NCI-H1436 (cell line): ENCODE measurements at places on chromosomes 12 and 14.

- DNase-seq, result peak; percentile 20
Observed at GRCh38 chr12:46303039-46303666, 34.3 kb upstream of the SLC38A1 start.

GRCh38 chr14:87944987-87945604 lies 47.9 kb downstream of the GALC start:
- peak; percentile 17 for DNase-seq

- DNase-seq, result no peak
Observed at GRCh38 chr14:95522116-95522515, 5.7 kb upstream of the SYNE3 start.

GRCh38 chr14:80981673-80982072 lies 26.3 kb downstream of the TSHR start:
- DNase-seq, result no peak

DNA sequence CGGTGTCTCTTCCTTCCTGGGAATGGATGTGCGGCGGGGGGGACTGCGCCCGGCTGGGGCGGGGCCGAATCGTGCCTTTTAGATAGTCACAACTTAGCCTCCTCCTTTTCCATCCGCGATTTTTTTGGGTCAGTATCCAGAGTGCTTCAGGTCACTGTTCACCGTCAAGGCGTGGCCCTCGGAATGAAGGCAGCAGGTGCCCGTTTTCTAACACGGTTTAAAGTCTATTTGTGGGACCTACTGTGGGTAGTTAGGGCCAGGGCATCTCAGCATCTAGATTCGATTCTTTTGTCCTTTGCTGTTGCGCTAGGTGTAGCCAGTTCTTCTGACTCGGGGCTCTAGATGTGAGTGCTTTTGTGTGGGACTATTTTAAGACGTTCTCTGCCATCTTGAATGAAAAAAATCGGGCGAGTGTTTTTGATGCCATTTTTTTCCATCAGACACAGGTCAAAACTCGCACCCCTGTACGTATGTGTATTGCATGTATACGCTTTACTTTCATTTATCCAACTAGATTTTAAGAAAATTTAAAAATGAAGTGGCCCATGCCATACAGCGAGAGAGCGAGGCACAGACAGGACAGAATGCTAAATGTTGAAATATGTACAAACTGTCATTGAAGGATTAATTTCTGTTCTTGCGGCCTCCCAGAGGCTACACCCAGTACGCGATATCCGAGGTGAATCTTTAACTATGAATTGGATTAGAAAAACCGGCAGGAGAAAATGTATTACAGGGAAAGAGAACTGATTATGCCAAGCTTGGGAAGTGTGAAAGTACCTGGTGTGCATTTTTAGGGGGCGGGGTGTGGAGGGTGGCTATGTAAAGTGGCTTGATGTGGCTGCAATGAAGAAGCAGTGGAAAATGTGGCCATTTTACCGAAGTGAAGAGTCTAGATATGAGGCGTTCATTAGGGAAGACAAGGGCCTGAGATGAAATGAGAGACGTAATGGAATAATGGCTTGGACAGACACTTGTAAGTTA lies 835 bp downstream of the VEZT start:
- DNase-seq, result peak; percentile 54

DNA sequence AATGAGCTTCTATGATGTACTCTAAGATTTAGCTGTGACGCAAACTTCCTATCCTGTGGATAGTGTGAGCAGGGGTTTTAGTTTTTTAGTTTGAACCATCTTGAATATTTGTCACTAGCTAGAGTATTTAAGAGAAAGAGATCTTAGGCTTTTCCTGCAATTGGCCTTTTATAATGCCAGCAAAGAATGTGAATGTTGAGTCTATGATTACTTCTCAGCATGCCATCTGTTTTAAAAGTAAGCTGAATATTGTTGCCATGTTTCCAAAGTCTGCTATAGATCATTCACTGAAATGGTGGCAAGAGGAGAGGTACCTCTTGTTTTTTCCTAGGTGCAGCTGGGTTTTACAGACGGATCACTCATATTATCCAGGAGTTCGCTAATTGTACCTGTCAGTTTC lies 1783.6 kb upstream of the FLRT2 start:
- no peak for DNase-seq

DNA sequence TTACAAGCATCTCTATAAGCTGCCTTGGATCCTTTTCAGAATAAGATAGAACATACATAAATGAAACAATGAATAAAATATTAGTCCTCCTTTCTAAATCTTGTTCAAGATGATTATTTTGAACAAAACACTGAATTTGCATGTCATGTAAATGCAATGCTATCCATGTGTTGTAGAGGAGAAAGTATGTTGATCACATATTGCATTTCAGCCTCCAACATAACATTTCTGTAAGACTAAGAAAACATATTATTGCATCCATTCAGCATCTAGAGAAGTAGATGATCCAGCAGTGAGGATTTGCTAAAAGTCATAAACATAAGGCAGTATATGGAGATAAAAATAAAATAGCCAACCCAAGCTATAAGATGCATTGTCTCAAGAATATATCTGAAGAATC lies 172.6 kb downstream of the CPNE8 start:
- DNase-seq, result no peak

DNA sequence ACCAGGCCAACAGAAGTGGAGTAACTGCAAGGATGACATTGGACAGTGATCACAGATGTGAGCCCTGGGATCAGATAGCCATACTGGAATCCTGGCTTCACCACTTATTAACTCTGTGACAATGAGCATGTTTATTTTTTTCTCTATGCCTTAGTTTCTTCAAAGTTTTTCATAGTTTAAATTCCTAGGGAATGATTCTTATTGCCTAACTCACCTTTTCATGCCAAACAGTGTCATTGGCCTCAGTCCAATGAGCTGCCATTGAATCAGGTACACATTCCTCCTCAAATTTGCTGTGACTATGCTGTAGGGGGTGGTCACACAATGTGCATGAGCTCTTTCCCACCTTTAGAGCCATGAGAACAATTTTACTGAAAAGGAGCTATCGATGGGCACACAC lies 342.3 kb downstream of the SYT1 start:
- no peak for DNase-seq

DNA sequence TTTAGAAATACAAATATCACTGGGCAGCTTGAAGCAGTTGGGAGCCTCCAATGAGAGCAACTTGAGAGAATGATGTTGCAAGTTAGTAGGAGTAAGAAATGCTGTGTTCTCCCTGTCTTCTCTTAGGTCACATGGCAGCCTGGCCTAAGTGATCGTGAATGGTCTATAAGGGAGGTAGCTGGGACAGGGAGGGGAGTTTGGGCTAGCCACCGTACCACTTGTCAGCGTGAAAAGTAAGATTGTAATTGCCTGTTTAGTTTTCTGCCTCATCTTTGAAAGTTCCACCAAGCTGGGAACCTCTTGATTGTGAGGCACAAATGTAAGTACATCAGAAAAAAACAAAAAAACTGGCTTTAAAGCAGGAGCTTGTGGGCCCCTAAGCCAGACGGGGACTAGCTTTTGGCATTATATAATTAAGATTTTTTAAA lies 36.4 kb downstream of the MDM2 start:
- no peak for DNase-seq
